CD4-positive, alpha-beta T cell treated with Interleukin-6 at 100 ng/mL for 8 hours (primary cell): ENCODE measurements at places on chromosomes 5 and 9.

DNA sequence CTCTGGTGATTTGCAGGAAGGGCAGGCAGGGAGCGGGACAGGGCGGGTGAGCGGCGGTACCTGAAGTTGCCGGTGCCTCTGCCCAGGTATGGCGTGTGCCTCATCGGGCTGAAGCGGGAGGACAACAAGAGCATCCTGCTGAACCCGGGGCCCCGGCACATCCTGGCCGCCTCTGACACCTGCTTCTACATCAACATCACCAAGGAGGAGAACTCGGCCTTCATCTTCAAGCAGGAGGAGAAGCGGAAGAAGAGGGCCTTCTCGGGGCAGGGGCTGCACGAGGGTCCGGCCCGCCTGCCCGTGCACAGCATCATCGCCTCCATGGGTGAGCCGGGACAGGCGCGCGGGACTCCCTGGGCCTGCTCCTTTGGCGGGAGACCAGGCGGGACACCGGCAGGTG is 68.8 kb downstream of the KCNT1 start:
- DNase-seq: no peak

- DNase-seq: peak; percentile 10
Observed at GRCh38 chr5:151523335-151523734, 67.8 kb downstream of the FAT2 start.

DNA sequence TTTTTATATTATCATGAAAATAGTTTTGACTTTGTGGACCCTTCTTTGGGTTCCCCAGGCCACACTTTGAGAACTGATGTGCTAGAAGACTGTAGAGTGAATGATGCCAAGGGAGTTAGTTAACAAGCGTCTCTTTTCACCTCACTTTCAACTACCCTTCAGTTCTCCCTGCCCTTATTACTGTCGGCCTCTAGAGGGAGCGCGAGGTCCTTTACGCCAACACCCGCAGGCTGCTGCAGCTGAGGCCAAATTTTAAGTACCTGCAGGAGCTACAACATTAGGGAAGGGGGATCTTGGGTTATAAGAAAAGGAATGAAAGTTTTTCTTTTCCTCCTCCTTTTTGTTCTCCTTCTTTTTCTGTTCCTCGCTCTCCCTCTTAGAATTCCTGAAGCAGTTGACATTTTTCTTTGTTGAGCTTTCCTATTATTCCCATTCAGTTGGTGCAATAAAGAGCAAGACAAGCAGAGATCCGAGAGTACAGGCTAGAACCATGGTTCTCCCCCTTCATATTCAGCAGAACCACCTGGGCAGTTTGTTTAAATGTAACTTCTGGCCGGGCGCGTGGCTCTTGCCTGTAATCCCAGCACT is 84.0 kb downstream of the ZFAND5 start:
- peak; percentile 66 for DNase-seq

DNA sequence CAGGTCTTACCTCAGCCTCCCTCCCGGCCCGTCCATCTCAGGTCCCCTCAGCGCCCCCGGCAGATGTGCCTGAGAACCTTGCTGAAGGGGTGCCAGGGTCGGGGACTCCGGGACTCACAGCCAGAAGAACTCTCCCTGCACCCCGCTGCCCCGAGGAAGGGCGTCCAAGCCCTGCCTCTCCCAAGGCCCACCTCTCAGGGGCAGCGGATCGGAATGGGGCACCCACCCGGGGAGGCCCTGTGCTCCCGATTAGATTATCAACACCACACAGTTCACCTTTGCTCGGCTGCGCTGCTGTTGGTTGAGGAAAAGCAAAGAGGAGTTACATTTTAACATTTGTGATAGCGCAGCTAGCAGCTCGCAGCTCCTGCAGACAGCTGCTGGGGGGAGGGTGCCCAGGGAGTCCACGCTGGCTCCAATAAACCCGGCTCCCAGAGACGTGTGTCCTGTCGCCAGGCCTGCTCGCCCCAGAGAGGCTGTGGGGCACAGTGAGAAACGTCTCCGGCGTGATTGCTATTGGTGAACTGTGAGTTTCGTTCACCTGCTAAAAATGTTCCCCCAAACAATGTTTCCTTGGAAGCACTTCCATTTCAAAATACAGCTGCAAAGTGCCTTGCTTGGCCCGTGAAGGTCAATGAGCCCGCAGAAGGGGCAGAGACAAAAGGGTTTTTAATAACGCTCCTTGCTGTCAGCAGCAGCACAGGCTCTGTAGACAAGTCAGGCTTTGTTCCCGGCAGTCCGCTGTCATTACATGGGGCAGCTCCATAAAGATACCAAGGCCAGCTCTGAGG is 18.6 kb upstream of the SLC6A19 start:
- no peak for DNase-seq

GRCh38 chr9:98121058-98121457 is 2.0 kb upstream of the TRIM14 start:
- peak; percentile 33 for DNase-seq

DNA sequence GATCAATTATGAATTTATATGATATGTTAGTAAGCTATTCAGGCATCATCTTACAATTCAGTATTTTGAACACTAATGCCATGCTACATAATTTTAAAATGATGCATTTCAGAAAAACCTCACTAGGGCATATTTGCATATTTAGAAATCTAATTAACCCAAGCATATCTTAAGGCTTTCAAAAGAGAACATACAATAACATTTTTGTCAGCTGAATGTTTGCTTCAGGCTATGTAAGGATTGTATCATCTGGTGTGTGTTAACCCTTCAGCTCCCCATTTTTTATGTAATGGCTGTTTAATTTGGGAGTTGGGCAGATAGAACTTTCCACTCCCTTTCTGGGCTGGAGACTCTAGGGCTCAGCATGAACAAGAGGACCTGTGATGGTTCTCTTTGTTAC is 299.1 kb upstream of the EFNA5 start:
- DNase-seq: no peak

GRCh38 chr9:8364026-8364752 is 564.6 kb upstream of the DMAC1 start:
- DNase-seq: no peak

GRCh38 chr5:147558826-147559225 is 49.0 kb upstream of the DPYSL3 start:
- DNase-seq: no peak

- no peak for DNase-seq
Observed at GRCh38 chr5:5278815-5279381, 138.8 kb downstream of the ADAMTS16 start.

DNA sequence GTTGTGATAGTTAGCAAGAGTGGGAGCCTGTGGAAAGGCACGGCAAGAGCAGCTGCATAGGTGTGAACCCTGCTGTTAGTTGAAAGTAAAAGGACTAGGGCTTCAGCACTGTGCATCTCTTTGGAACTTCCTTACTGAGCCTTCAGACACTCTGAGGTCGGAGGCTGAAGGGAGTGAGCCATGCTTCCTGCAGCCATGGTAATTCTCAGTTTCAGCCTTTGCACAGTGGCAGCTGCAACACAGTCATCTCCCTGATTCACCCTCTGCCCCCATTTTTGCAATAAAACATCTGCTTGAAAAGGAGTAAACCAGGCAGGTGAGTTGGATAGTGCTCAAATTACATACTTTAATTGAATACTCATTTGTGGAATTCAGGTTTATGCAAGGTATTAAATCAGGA is 6.5 kb upstream of the TLE4 start:
- DNase-seq: no peak

DNA sequence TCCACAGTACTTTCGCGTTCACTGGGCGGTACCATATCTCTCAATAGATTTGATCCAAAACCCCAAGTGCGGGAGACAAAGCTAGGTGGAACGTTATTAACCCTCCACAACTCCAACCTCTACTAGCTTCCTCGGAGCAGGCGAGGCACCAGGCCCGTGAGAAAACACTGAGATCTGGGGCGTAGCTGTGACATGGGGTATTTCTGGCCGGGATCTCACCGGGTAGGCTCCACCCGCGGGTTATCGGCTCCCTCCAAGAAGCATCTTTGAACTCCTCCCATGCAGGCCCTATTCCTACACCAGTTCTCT is 350 bp upstream of the SLC25A46 start:
- DNase-seq: no peak

DNA sequence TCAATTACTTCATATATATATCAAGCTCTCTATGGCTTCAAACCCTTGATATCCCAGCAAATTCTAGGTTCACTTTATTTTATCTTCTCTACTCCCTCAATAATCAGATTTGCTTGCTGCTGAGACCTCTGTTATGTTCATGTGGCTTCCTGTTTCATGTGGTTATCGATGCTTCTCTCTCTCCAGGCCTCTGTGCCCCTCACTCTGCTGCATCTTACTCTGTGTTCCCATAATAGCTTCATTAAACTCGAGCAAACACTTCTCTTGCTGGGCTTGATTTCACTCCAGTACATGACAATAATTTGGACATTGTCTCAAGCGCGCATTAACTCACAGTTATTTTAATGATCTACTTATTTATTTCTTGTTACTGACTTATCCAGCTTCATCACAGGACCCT is 798.8 kb downstream of the CDH9 start:
- no peak for DNase-seq

GRCh38 chr5:31860726-31861433 is 221.9 kb downstream of the PDZD2 start:
- DNase-seq: no peak

DNA sequence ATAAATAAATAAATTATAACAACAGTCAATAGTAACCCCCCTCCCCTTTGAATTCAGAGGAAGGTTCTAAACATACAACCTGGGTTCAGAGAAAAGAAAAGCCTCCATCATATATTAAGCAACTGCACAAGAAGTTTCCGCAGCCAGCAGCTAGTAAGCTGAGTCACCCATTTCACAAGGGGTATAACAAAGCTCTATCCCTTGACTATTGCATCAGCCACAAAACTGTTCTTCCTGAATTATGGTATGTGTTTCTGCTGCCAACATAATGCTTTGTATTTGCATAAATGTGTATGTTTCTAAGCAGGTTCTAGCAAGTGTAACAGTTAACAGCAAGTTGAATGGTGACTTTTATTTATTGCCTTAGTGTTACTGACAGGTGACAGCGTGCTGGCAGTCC is 6.8 kb upstream of the CEP120 start:
- DNase-seq: no peak

- no peak for DNase-seq
Observed at GRCh38 chr5:15615859-15616258, 115.9 kb downstream of the FBXL7 start.

GRCh38 chr9:4086119-4087090 is 213.5 kb downstream of the GLIS3 start:
- no peak for DNase-seq

GRCh38 chr5:93794954-93795353 is 53.6 kb upstream of the POU5F2 start:
- DNase-seq: no peak

DNA sequence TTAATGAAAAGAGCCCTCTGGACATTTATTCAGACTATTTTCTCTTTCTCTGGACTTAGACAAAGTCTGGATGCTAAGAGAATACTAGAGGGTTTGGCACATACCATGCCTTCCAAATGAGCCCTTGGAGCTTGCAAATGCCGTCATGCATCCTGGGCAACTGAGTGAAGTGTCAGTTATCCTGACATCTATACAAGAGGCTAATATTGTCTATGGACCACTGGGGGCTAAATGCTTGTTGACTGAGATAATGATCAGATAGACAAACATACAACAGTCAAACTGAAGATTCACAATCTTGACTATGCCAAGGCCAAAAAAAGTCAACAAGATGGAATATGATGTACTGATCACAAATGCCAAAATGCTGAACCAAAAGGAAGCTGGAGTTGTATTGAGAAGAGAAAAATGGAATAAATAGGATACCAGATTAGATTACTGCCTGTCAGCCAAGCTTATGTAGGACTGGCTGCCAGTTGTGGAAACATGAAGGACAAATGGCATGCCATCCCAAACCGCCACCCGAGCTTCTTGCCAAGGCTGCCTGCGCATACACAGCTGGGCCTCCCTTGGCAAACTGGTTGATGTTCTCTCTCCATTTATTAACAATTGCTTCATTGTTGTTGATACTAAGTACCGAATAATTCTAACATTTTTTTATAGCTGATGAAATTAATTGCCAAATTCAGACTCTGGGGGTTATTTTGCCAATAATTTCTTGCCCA is 240.1 kb upstream of the GRAMD2B start:
- DNase-seq: no peak

- peak; percentile 12 for DNase-seq
Observed at GRCh38 chr5:138180183-138180782, 1.4 kb downstream of the KIF20A start.

DNA sequence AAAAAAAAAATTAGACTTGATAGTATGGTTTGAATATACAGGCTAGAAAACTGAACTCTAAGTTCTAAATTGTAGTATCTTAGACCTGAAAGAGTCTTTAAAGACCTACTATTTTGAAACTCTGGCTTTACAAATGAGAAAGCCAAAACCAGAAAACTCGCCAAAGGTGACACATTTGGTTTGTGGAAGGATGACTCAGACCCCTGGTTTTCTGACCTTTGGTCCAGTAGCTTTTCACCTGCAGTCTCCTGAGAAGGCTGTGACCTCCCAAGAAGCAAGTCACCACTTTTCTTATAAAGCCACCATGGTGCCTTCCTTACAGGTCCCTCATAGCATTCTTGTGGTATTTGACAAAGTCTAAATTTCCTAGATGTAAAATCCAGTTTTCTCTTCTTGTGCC is 102.1 kb upstream of the CEP78 start:
- DNase-seq: no peak

DNA sequence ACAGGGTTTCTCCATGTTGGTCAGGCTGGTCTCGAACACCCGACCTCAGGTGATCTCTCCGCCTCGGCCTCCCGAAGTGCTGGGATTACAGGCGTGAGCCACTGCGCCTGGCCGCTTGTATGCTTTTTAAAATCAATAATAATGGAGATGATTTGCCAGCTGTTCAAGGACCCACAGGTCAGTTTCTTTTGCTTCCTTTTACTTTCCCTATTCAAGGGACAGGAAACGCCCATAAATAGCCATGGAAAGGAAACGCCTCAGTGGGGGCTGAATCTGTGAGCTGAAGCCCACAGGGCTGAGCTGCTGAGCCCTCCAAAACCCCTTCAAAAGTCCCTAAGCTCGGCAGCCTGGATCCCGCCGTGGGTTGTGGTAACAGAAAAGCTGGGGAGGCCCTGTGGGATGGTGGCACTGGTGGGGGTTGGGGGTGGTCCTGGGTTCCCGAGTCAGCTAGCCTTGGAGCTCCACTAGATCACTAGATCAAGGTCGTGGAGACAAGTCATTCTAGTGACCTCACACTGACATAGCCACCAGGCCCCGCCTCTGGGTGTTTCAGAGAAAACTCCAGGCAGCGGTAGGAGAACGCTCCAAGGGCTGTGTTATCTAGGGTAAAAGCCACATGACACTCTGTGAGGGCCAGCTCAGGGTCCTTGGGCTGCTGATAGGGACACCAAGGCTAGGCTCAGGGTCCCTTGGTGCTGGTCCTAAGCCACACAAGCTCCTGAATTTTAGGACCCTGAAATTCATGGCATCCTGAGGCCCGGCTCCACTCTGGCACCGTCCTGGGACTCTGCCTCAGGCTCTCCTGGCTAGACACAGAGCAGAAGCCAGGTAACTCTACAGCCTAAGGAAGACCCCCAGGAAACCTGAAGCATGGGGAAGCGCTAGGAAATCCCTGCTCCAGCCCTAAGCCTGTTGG is 18.0 kb upstream of the DUSP1 start:
- no peak for DNase-seq

DNA sequence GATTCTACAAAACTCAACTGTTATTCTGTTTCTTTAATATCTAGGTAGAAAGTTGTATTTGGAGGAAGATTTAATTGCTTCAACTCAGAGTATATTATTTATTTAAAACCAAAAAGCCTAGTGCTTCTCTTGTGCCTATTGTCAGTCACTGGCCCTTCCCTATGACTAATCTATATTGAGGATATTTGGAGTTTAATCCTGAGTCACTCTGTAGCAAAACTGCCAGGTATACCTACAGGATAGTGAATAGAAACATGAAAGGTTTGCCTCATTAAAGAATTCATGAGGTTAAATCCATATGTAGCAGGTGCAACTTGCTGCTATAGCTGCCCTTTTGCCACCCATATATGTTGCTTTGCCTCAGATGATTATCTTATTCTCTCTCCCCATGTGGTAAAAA is 15.1 kb downstream of the PLK2 start:
- DNase-seq: no peak
